ENCODE measurements at places on chromosomes 1 and 21.

GRCh38 chr1:22089134-22089571 is 36.6 kb downstream of the CDC42 start:
- no peak for DNase-seq

- no peak for DNase-seq
Measured at GRCh38 chr1:44819196-44819607, 10.9 kb downstream of the BTBD19 start.

DNA sequence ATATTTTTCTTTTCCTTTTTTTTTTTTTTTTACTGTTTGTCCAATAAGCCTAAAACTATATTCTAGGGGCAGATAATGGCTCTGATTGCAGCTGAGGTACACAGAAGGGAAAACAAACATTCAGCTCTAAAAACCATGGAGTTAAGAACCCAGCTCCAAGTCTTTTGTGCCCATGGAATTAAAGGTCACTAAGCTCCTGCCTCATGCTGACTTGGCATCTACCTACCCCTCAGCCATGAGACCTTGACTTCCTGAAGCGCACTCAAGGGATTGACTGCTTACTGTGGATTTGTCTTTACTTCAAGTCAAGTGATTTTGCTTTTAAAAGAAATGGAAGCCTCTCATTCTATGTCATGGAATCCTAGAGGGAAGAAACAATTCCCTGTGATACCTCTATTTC is 192.3 kb downstream of the AMY1C start:
- no peak for DNase-seq

GRCh38 chr1:200707116-200707515 is 31.6 kb upstream of the CAMSAP2 start:
- DNase-seq, result no peak

DNA sequence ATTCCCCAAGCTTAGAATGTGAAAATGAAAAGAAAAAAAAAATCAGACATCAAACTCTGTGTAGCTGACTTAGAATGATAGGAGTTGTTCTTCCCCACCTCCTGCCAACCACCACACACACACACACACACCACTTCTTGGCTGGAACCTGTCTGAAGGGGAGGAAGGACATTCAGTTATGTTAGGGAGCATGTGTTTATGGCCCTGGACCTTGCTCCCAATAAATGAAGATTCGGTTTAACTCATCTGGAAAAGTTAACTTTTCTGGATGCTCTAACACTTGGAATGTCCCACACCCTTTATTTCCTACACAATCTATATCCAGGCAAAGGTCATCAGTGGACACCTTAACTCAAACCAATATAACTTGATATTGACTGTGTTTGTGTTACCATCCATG is 112.4 kb downstream of the DAB1 start:
- DNase-seq, result no peak

DNA sequence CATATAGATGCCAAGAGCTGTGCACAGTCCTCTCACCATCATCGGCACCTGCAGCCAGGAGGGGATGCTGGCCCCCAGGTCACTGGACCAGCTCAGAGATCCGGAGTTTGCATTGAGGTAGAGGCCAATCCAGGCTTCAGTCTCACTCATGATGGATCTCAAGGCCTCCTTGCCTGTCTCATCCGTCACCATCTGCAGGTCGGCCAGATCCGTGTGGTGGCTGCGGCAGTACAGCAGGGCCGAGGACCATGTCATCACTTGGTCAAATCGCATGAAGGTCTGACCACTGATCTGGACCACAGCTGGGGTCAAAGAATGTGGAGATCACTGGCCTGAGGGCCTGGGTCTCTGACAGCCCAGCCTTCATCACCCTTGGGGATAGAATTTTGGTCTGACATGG is 6.6 kb downstream of the CLEC20A start:
- DNase-seq, result no peak

DNA sequence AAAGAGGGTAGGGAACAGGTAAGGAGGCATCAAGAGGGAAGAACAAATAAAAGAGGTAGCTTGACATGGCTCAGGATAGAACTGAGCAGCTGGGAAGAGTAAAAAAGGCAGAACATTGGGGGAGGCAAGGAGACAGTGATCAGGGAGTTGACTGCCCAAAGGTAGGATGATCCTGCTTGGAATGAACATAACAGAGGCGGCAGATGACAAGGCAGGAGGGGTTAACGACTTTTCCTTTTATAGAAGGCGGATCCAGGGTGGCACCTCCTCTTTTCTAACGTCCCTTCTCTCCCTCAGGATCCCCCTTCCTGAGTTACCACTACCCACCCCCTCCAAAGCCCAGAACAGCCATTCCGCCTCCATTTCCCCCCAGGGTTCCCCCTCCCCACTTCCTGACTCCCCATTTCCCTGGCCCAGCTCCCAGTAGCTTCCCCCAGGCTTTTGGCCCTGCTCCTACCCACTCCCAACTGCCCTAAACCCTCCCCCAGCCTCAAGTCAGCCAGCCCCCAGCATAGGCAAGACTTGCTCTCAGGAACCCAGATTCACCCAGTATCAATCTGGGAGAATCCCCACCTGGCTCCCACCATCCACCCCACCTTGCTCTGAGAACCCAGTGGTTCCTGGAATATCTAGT is 769 bp upstream of the ADAMTS4 start:
- no peak for DNase-seq

GRCh38 chr1:214660900-214661299 is 57.9 kb downstream of the CENPF start:
- peak; percentile 92 for DNase-seq

DNA sequence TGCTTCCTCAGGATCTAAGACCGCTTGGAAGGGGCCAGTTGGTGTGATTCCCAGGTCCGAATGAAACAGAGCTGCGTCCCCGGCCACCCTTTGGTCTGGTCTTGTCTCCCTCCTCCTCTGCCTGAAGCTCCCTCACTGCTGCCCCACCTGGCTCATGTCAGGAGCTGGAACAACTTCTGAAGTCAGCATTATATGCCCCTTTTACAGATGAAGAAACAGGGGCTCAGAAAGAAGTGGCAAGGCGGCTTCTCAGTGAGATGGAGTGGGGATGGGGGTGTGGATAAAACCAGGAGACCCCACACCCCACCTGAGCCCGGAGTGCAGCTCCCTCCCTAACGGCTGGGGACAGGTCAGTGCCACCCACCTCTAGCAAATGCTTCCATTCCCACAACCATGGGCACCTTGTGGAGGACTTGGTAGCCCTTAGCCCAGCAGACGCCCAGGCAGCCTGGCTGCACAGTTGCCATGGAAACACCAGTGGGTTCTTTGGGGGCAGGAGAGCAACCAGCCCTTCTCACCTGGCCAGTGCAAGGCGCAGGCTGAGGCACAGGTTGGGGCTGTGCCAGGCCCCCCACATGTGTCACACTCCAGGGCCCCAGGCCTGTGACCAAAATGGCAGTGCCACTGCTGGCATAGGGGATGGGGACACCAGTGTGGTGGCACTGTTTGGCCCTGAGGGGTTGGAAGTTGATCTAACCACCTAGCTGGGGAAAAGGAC is 31.9 kb upstream of the ECE1 start:
- DNase-seq, result no peak

DNA sequence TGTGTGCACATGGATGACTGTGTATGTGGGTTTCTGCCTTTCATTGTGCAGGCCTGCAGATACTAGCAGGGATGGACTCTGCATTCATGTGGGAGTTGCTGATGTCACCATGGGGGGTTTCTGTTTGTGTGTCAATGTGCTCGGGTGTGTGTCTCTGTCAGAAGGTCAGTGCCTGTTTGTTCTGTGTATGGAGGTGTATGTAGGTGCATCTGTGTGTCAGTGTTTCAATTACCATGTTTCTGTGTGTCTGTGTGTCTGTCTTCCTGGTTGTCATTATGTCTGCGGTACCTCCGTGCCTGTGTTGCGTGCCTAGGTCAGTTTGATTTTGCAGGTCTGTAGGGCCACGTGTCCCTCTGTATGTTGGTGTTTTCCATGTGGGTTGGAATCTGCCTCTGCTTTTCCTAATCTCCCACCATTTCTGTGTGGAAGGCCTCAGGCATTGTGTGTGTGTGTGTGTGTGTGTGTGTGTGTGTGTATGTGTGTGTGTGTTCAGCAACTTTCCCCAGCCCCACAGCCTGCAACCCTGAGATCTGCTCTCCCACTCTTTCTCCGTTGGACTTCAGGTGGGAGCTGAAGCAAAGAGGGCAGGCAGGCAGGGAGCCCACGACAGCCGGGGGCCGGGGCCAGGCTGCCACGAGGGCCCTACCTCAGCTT is 36.7 kb upstream of the WASF2 start:
- no peak for DNase-seq

GRCh38 chr1:84025966-84026365 is 27.0 kb upstream of the TTLL7 start:
- DNase-seq, result no peak

DNA sequence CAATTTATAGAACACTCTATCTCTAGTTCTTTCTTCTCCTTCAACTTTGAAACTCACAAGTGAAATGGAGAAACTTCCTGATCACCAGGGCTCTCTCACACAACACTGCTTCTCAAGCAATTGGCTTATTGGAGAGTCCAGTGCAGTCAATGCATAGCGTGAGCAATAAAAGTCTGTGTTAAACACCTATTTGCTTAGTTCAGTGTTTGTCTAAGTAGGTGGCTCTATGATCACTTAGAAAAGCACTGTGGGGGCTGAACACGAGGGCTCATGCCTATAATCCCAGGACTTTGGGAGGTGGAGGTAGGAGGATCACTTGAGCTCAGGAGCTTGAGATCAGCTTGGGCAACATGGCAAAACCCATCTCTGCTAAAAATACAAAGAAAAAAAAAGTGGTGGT is 12.2 kb downstream of the CTSS start:
- no peak for DNase-seq

- DNase-seq, result no peak
Measured at GRCh38 chr1:151681923-151682322, 34.7 kb downstream of the CELF3 start.

GRCh38 chr1:173293756-173294155 is 86.6 kb upstream of the TNFSF4 start:
- DNase-seq, result no peak

GRCh38 chr1:183470147-183470960 is 1.9 kb upstream of the SMG7 start:
- no peak for DNase-seq

DNA sequence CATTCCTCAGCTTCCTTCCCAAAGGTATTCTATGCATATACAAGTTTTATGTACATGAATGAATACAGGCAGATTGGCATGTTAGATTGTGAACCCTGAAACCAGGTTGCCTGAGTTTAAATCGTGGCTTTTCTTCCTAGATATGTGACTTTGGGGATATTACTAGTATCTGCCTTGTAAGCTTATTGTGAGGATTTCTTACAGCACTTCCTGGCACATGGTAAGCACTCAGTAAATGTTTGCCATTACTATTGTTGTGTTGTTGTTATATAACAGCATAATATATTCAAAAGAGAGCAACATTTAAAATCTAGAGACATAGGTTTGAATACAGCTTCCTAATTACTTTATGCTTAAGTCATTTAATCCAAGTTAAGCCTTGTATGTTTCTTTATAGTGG is 45.1 kb downstream of the RAP1A start:
- no peak for DNase-seq

DNA sequence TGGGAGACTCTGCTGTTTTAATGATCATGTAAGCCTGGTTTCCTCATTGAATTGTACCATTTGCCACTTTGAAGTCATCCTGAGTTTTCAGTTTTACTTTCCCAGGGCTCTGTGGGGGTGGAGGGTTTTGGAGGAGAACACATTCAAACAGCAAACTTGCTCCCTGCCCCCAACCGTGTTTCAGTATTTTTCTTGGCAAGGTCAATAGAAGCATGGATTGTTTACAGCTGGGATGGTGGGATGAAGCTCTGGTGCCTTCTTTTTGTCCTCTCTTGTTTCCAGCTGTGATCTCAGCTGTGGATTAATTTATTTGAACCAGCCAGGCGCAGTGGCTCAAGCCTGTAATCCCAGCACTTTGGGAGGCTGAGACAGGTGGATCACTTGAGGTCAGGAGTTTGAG is 54.3 kb upstream of the SERBP1 start:
- no peak for DNase-seq

GRCh38 chr1:41532206-41532975 is 47.9 kb upstream of the EDN2 start:
- no peak for DNase-seq

- no peak for DNase-seq
Measured at GRCh38 chr1:165662186-165662585, 31.2 kb downstream of the MGST3 start.

- DNase-seq, result no peak
Measured at GRCh38 chr1:94339206-94339927, 78.8 kb upstream of the ABCD3 start.

GRCh38 chr1:59032228-59032627 is 248.4 kb upstream of the JUN start:
- no peak for DNase-seq

- no peak for DNase-seq
Measured at GRCh38 chr1:150997949-150998348, 8.8 kb downstream of the MINDY1 start.

DNA sequence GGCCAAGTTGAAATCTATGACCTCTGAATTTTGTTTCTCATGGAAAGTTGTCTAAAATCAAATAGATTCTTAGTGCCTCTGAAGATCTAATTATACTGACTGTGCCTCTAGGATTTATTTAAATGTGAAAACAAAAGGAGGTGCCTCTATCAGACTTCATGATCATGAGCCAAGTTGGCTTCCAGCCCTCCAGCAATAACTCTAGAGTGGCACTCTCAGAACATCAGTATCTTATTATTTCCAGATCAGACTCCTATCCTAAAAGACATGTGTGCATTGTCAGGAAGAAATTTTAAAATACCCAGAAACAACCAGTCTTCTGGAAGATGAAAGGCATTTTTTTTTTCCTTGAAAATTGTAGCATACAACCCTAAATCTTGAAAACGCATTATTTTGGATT is 368.0 kb downstream of the PDE4B start:
- DNase-seq, result no peak

DNA sequence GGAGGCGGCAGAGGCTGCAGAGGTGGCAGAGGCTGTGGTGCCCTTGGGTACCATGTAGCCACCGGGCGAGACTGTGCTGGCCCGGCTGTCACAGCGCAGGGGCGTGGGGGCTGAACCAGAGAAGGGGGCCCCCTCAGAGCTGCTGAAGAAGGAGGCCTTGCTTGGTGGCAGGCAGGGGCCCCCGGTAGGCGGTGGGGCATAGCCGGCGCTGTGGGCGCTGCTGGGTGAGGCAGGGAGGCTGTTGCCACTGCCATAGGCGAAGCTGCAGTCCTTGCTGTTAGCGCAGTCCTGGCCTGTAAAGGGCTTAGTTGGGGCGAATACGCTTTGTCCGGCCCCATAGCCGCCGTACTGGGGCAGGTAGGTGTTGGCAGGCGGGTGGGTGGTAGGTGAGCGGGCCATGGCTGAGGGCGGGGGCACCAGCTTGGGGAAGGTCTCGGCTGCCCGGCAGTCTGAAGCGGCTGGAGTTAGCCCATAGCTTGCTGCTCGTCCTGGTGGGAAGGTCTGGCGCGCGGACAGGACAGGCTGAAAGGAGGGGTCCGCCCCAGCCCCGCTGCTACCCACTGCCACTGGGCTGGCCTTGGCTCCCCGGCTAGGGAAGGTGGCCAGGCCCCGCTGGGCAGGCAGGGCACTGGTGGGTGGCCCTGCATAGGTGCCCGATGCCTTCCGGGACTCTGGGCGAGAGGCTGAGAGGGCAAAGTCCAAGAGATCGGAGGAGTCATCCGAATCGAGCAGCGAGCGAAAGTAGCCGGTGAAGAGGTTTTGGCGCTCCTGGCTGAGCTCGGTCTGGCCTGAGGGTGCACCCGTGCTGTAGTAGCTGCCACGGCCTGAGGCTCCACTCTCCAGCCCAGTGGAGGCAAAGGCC is 54.9 kb downstream of the AHDC1 start:
- DNase-seq, result no peak

Data from SK-N-MC (cell line).